ENCODE measurements at places on chromosomes 13 and 19.

- no peak for DNase-seq
Measured at GRCh38 chr13:36905944-36906343, 14.1 kb downstream of the SMAD9 start.

DNA sequence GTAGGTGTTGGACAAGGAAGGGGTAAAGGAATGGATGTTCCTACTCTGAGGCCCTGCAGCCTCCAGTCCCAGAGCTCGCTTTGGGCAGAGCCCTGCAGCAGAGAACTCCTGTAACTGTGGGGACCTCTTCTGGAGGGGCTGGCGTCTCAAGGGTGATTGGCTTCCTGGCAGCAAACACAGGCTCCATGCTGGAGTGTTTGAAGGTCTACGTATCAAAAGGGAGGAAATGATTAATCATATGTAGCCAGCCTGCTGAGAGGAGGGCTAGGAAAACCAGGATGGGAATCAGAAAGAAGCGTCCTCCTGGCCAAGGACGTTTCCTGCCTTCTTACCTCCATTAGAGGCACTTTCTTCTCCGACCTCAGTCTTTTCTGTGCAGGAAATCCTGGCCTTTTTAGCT is 208.5 kb downstream of the TSHZ3 start:
- no peak for DNase-seq

- no peak for DNase-seq
Measured at GRCh38 chr13:95155504-95155903, 145.7 kb downstream of the ABCC4 start.

DNA sequence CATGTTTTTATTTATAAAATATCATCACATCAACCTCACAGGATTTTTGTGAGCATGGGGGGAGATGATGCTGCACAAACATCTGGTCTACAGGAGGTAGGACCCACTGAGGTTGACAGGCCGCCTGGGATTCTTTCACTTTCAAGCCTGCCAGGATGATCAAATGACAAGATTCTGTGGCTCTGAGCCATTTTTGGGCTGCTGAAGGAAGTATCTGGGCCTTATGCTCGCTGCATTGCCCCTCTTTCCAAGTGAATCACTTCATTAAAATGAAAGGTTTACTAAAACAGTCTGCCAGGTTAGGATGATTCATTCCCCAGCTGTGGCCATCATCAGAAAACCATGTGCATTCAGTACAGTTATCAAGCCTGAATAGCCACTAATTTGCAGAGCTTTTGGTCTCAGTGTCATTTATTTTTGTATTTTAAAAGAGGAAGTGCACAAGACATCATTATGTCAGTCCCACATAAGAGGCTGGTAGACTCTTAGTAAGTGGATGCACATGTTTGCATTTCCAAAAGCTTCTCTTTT is 34.4 kb downstream of the STARD13 start:
- no peak for DNase-seq

- no peak for DNase-seq
Measured at GRCh38 chr19:8111376-8111775, 38.0 kb downstream of the FBN3 start.

DNA sequence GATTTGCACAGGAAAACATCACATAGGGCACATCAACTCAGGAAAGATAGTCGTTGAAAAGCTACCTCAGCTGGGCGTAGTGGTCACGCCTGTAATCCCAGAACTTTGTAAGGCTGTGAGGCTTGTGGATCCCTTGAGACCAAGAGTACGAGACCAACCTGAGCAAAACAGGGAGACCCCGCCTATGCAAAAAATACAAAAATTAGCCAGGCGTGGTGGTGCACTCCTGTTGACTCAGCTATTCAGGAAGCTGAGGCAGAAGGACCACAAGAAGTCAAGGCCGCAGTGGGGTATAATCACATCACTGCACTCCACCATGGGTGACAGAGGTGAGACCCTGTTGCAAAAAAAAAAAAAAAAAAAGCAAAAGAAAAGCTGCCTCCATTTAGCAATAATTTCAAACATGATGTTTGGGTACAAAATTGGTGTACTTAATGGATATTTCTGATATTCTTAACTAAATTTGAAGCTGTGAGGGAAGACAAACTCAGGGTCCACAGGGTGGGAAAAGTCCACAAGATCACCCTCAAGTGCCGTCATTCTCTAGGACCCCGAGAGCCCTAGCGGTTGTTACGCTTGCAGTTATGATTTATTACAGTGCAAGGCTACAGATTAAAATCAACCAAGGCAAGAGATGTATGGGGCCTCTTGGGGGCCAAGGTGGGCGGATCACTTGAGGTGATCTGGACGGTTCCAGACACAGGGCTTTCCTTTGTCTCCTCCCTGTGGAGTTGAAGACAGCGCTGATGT is 42.5 kb upstream of the LDLR start:
- no peak for DNase-seq

DNA sequence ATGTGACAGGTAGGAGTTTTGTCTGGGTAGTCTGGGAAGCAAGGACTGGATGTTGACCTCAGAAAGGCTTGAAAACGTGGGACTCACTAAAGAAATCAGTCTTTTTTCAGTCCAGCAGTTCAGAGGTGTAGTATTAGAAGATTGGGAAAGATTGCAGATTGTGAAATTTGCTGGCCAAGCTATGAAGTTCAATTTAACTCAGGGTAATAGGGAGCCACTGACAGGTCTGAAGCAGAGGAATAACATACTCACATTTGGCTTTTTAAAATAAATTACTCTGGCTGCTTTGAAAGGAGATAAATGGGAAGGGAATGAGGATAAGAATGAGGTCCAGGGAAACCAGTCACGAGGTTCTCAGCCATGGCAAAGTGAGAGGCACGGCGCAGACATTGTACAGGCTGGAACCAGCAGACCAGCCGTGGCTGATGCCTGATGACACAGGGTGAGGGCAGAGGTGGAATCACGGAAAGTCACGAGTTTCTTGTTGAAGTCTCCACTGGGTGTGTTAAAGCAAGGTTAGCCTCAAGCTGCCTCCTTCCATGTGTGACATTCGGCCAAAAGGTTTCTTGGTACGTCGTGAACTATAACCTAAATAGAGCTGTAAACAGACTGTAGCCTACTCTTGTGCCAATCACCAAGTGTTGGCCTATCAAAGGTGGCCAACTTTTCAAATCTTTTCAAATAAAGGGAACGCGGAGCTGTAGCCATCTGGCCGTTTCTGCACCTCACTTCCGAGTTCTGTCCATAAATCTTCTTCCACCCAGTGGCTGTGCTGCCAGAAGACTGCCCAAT is 377.6 kb downstream of the IRS2 start:
- DNase-seq, result no peak

GRCh38 chr13:52061587-52061986 is 37.1 kb downstream of the UTP14C start:
- DNase-seq, result no peak

DNA sequence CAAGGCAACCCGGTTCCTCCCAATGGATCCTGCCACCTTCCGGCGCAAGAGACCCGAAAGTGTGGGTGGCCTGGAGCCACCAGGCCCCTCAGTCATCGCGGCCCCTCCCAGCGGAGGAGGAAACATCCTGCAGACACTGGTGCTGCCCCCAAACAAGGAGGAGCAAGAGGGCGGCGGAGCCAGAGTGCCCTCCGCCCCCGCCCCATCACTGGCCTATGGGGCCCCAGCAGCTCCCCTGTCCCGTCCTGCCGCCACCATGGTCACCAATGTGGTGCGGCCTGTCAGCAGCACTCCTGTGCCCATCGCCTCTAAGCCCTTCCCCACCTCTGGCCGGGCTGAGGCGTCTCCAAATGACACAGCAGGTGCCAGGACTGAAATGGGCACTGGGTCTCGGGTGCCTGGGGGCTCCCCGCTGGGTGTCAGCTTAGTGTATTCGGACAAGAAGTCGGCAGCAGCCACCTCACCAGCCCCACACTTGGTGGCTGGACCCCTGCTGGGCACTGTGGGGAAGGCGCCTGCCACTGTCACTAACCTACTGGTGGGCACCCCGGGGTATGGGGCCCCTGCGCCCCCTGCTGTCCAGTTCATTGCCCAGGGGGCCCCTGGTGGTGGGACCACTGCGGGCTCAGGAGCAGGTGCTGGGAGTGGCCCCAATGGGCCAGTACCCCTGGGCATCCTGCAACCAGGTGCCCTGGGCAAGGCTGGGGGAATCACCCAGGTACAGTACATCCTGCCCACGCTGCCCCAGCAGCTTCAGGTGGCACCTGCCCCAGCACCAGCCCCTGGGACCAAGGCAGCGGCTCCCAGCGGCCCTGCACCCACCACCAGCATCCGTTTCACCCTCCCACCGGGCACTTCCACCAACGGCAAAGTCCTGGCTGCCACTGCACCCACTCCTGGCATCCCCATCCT is 11.2 kb upstream of the PRR19 start:
- peak; percentile 80 for DNase-seq

- DNase-seq, result no peak
Measured at GRCh38 chr13:33794576-33794975, 23.4 kb upstream of the RFC3 start.

GRCh38 chr13:70729369-70729768 is 621.1 kb upstream of the KLHL1 start:
- DNase-seq, result no peak

GRCh38 chr13:37163641-37164265 is 58.3 kb upstream of the CSNK1A1L start:
- DNase-seq, result no peak

DNA sequence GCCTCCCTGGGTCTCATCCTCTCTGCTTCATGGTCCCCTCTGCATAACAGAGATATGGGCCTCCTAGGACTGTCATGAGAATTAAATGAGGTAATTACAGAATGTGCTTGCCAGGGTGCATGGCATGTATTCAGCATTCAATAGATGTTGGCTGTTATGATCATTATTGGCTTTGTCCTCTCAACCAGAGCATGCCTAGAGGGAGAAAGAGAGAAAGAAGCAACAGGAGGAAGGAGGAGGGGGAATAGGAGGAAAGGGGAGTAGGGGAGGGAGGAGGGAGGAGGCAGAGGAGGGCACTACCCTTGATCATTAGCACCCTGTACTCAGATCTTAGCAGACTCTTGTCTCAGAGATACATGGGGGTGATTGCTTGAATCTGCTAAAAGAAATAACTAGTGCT is 41.0 kb upstream of the SIAH3 start:
- no peak for DNase-seq

GRCh38 chr13:23289917-23290357 is 109.2 kb downstream of the SGCG start:
- no peak for DNase-seq

DNA sequence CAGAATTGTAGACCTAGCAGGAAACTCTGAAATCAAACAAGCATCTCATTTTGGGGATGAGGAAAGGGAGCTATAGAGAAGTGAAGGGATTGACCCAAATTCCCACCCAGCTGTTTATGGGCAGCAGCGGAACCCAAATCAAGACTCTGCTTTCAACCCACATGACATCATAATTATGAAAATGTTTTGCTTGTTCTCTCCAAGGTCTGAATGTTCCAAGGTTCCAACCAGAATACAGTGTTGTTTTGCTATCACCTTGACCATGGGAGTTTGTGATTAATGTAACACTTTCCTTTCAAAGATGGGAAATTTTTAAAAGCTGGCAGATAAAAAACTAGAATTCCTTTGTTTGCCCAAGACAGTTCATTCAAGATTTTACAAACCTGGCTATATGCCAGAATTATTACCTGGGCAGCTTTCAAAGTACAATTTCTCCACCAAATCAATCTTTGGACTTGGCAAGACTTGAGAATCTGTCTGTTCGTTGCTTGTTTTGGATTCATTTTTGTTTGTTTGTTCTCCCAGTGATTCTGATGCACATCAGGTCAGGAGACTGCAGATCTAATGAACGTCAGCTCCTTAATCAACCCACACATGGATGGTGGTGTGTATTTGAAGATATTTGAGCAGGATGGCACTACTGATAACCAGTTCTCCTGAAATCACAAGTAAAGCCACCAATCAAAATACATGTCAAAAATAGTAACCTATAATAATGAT is 322.7 kb downstream of the FOXO1 start:
- DNase-seq, result no peak

- DNase-seq, result peak; percentile 57
Measured at GRCh38 chr13:71865874-71866334, 1.1 kb downstream of the DACH1 start.

- no peak for DNase-seq
Measured at GRCh38 chr13:88022431-88023208, 351.4 kb downstream of the SLITRK5 start.

GRCh38 chr19:17656970-17657369 is 31.2 kb downstream of the UNC13A start:
- no peak for DNase-seq

- no peak for DNase-seq
Measured at GRCh38 chr19:22893855-22894270, 61.8 kb downstream of the ZNF723 start.

GRCh38 chr13:57437587-57437986 is 194.0 kb upstream of the PCDH17 start:
- no peak for DNase-seq

DNA sequence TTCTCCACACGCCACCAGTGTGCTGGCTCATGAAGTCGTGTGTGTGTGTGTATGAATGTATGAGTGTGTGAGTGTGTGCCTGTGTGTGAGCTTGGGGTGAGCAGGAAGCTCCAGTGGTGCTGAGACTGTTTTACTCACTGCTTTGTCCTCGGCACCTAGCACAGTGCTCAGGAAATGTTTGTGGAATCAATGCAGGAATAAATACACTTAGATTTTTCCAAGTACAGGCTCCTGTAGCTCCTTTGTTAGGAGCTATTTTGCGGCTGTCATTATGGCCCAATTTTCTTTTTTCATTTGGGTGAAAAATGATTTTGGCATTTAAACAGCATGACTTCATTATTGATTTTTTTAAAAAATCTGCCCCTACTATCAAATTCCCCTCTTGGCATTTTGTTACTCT is 193.5 kb upstream of the KL start:
- DNase-seq, result no peak

GRCh38 chr13:107252428-107252827 is 684.5 kb upstream of the ARGLU1 start:
- no peak for DNase-seq

DNA sequence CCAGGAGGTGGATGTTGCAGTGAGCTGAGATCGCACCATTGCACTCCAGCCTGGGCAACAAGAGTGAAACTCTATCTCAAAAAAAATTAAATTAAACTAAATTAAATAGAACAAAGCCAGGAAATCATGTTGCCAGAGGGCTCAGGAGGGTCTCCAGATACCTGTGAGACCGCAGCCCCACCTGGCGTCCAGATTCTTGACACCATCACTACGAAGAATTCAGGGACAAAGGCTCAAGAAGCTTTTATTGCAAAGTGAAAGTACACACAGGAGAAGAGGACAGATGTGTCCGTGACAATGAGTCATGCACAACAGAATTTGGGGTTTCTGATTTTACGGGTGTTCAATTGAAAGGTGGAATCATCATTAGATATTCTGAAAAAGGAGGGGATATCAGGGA is 76.6 kb downstream of the STOML3 start:
- no peak for DNase-seq

DNA sequence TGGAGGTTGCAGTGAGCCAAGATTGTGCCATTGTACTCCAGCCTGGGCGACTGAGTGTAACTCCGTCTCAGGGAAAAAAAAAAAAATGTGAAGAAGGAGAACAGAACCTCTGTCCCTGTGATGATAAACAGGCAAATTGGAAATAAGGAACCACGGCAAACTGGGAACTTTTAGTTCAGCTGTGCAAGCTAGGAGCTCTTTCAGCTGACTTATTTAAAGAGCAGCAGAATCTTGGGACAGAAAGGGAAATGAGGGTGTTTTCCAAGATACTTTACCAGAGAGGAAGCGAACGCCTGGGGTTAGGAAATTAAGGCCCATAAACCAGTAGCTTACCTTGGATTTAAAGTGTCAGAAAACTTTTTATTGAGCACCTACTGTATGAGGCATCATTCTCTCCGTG is 3.0 kb upstream of the UPF1 start:
- DNase-seq, result no peak

GRCh38 chr19:19552798-19553197 is 14.7 kb downstream of the CILP2 start:
- DNase-seq, result no peak

All from activated CD8-positive, alpha-beta memory T cell treated with anti-CD3 and anti-CD28 coated beads for 24 hours (primary cell).